ENCODE measurements at places on chromosomes 1 and 21.

- DNase-seq: no peak
Measured at GRCh38 chr1:214420341-214420740, 131.1 kb downstream of the PTPN14 start.

DNA sequence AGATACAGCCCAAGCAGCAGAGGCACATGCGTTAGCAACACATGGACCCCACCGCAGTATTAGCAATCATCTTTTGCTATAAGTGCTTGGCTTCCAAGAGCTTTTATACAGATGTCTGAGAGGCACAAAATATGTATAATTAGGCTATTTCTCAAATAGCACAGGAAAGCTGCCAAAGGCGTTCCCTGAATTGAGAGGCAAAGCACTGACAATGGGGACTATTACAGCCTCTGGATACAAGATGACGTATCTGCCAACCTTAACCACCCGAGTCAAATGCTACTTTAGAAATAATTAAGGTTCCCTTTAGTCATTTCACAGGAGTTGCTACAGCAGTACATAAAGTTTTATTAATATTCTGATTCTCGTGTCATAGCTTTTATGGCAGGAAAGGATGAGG, 6.4 kb downstream of the STMN1 start:
- DNase-seq: no peak

GRCh38 chr1:161781995-161782394, 15.9 kb downstream of the ATF6 start:
- DNase-seq: no peak

DNA sequence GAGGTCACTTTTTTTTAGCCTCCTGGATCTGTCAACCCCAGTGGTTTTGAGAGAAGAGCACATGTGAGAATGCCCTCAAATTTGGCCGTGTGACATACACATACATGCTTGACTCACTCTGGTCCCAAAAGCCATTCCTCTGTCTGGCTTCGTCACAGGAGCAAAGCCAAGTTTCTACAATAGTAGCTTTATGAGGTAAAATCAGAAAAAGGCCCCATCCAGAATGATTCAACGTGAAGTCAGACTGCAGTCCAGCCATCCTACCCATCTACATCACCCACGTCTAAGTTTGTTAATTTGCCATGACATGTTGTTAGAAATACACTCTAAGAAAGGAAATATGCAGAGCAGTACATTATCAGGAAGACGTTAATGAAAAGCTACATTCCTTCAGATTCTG, 245.2 kb downstream of the SDCCAG8 start:
- no peak for DNase-seq

GRCh38 chr21:42567214-42567555, 53.5 kb downstream of the SLC37A1 start:
- no peak for DNase-seq

GRCh38 chr1:30834253-30834652, 74.3 kb downstream of the SDC3 start:
- DNase-seq: no peak

GRCh38 chr1:248913933-248914332, 7.9 kb downstream of the PGBD2 start:
- DNase-seq: no peak

DNA sequence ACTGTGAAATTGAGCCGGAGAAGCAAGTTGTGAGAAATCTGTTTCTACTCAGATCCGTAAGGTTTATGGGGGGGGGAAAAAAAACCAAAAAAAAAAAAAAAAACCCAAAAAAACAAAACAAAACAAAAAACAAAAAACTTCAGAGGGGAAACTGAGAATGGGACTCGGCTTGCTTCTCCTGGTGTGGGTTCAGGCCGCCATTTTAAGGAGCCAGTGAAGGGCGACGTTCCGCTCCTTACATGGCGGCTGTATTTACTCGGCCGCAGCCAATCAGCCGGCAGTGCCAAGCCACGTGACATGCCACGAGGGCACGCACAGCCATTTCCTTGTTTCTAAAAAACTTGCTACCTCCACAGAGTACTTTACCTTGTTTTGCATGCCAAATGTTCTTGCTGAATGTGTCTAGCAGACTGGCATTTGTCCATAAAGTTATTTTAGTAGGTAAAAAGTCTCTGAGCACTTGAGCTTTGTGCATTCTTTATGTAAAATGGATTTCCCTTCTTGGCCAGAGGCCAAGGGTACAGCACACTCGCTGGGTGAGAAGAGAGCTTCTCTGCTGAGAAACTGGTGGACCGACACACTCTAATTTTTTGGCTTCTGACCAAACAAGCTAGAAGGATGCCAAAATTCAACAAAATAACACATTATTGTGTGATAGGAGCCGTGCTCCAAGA, 101.8 kb downstream of the NFIA start:
- no peak for DNase-seq

GRCh38 chr1:191971447-191971846, 186.8 kb upstream of the RGS18 start:
- no peak for DNase-seq

GRCh38 chr1:176225911-176226310, 18.8 kb upstream of the COP1 start:
- no peak for DNase-seq

DNA sequence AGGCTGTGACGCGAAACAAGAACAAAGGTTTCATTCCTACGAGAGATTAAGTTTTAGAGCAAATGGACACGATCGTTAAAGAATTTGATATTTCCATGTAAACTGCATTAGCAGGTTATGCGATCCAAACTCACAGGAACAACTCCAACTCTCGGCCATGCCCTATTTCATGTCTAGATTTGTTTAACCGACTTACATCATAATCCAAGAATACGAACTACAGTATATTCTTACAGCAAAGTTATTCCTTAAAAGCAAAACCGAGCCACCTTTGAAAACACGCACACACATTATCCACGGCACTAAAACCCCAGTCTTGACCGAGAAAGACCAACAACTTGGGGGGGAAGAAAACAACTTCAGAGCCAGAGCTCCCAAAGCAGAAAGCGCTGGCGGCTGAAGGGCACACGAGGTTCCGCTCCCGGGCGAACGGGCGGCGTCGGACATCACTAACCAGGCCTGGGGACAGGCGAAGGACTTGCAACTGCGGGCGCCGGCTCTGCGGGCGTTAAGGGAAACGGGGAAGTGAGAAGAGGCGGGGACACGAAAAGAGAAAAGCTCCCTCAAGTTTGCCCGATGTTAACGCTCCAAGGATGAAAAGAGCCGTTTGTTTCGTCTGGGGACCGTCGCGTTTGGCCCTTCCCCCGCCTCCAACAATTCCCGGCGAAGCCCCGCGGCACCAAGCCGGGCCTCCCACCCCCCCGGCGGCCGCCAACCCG, 690 bp downstream of the B3GALNT2 start:
- no peak for DNase-seq

GRCh38 chr1:44718091-44718490, 12.9 kb downstream of the RNU5D-1 start:
- no peak for DNase-seq

- no peak for DNase-seq
Measured at GRCh38 chr1:25651036-25651640, 34.5 kb downstream of the MAN1C1 start.

GRCh38 chr1:60620087-60620486, 462.3 kb upstream of the NFIA start:
- DNase-seq: no peak

DNA sequence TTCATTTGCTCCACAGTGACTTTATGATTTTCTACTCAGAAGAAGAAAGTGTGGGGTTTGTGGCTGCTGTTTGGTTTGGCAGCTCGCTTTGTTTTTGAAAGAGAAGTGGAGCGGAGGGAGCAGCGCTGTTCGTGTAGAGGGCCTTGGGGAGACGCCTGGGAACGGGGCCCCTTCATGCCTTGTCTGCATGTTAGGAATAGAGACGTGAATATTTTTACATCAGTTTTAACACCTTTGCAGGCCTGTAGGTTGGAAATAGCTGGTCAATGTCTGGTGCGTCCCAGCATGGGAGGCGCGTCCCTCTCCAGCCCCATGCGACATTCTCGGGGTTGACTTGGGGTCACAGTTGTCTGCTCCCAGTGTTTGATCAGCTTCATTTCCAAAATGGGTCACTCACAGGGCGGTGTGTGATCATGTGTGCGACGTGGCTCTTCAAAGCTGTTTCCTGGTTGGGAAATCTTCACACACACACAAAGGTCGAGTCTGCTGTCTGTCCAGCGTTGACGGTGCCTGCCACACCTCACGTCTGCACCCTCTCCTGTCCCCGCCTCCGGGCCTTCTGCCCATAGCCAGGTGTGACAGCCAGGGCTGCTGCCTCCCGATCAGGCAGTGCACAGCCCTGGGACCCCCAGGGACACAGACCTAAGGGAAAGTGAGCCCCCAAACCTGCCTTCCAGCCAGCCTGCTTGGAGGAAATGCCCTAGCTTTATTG, 149.2 kb downstream of the PSMG1 start:
- DNase-seq: no peak

- DNase-seq: no peak
Measured at GRCh38 chr1:152539901-152540300, 25.6 kb downstream of the CRCT1 start.

DNA sequence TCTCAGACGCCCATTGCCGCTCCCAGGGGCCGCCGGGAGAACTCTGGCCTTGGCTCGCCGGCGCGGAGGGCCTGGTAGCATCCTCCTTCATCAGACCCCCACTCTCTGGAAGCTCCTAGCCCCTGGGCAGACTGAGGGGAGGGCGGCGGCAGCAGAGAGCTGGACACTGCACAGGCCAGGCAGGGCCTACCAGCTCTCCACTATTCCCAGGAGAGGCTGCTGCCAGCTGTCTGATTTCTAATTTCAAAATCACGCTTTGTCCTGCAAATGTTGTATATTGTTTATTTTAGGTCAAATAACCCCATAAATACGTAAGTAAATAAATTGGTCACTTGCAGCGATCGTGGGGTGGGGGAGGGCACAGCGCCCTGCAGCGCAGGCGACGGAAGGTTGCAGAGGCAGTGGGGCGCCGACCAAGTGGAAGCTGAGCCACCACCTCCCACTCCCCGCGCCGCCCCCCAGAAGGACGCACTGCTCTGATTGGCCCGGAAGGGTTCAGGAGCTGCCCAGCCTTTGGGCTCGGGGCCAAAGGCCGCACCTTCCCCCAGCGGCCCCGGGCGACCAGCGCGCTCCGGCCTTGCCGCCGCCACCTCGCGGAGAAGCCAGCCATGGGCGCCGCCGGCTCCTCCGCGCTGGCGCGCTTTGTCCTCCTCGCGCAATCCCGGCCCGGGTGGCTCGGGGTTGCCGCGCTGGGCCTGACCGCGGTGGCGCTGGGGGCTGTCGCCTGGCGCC, at the start of gene MTARC1:
MTARC1 (plus strand) TSS at position 577 of the 732 bp plus-strand sequence; CDS start at position 609, 32 bp downstream.
- DNase-seq: no peak

- no peak for DNase-seq
Measured at GRCh38 chr1:15336866-15337265, 72.8 kb upstream of the EFHD2 start.

- DNase-seq: no peak
Measured at GRCh38 chr1:44705470-44705869, 25.5 kb downstream of the RNU5D-1 start.

DNA sequence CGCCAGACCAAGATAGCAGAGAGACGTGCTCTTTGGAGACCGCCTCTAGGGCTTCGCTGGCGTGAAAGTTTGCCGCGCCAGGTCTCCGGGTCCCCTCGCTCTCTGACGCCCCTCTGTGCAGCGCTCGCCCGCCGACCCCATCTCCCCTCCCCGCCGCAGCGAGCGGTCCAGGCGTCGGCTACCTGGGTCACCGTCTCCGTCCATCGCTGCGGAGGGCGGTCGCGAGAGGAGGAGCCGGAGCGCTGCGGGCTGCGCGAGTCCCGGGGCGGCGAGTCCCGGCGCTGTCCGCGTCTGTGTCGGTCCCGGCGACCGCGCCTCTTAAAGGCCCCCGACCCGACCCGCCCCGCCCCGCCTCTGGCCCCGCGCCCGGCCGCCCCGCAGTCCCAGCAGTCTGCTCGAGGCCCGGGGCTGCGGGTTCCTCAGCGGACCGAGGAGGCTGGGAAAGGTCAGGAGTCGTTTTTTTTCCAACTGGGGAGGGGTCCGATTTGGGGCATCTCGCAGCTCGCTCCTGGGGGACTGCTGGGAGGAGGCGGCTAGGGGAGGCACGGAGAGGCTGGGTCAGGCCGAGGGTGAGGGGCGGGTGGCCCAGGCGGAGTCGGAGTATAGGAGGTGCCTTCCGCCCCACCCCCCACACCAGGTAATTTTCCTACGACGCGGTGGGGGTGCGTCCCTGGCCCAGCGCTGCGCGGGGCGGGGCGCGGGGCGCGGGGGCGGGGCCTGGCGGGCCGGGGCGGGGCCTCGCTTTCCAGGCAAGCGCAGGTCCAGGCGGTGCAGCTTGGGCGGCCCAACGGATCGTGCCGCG, at the start of the genes FBXO2 and FBXO44:
FBXO2 (minus strand) TSS at position 293 of the 802 bp plus-strand sequence; CDS start at position 204, 89 bp downstream.
FBXO44 (plus strand) TSS at position 741 of the 802 bp plus-strand sequence. CDS start 959 bp downstream, outside the sequence.
- DNase-seq: peak; percentile 39

- DNase-seq: no peak
Measured at GRCh38 chr1:77900687-77901293, 12.4 kb downstream of the NEXN start.

DNA sequence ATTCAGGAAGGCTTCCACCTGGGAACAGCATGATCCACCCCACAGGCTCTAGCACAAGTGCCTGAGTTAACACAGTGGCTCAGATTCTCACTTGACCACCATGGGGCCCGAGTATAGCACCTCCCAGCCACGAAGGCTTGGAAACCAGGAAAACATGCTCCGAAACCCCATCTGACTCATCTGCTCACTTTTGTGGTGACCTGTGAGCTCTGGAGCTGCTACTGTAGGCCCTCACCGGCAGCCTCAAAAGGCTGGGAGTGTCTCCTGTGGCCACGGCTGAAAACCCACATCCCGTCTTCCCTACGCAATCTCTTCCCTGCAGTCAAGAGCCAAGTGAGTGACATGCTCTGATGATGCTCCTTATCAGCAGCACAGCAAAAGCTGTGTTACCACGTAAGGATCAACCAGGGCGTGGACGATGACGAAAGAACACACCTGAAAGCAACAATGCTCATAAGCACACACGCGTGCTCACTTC, 81.4 kb downstream of the TGFBR3 start:
- DNase-seq: peak; percentile 48

DNA sequence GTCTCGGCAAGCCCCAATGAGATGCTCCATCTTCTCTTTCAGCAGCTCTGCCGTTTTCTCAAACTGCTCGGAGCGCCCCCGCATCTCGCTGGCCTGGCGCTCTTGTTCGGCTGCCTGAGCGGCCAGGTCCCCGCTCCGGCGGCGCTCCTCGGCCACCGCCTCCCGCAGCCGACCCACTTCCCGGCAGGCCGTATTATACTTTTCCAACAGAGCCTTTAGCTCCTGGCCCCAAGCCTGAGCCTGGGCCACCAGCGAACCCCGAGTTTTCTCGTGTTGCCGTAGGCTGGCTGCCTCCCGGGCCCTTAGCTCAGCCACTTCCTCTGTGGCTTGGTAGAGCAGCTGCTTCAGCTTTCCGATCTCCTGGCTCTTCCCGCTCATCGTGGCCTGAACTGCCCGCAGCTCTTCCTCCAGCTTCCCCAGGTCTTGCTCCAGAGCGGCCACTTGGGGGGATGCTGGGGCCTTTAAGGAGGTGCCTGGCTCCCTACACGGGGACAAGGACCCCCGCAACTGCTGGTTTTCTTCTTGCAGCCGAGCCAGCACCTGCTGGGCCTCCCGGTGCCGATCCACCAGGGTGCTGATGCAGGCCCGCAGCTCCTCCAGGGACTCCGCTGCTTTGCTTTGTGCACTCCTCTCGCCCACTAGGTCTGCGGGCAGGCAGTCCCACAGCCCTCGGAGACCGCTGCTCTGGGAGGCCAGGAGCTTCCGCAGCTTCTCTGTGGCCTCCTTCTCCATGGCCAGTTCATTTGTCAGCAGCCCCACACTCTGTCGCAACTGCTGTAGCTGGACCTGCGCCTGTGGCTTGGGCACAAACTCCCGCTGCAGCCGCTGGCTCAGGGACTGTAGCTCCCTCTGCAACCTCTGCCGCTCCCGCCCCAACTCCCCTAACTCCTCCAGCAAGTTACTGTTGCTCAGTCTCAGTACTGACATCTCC, 13.4 kb upstream of the PIAS3 start:
- DNase-seq: no peak

- no peak for DNase-seq
Measured at GRCh38 chr1:230158415-230159291, 91.6 kb downstream of the GALNT2 start.

All from stimulated activated CD8-positive, alpha-beta memory T cell treated with anti-CD3 and anti-CD28 coated beads, Interleukin-4, amount 100 ng/mL, for 4 hours (primary cell).